Fibroblast of skin of right quadriceps (primary cell): ENCODE measurements at places on chromosomes 13 and 19.

GRCh38 chr19:9839415-9839814 lies 4.3 kb downstream of the PIN1 start:
- no peak for DNase-seq

DNA sequence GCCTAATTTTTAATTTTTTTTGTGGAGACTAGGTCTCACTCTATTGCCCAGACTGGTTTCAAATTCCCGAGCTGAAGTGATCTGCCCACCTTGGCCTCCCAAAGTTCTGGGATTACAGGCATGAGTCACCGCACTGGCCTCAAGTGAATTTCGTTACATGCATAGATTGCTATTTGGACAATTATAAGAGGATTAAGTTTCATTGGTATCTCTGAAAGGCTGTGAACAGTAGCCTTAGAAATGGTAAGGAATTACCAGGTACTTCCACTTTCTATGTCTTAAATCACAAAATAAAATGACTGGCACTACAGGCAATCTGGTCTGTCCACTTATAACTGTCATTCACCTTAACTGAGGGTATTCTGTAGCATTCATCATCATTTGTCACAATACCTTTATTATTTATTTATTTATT lies 2.9 kb upstream of the CCDC9 start:
- DNase-seq, result peak; percentile 94

DNA sequence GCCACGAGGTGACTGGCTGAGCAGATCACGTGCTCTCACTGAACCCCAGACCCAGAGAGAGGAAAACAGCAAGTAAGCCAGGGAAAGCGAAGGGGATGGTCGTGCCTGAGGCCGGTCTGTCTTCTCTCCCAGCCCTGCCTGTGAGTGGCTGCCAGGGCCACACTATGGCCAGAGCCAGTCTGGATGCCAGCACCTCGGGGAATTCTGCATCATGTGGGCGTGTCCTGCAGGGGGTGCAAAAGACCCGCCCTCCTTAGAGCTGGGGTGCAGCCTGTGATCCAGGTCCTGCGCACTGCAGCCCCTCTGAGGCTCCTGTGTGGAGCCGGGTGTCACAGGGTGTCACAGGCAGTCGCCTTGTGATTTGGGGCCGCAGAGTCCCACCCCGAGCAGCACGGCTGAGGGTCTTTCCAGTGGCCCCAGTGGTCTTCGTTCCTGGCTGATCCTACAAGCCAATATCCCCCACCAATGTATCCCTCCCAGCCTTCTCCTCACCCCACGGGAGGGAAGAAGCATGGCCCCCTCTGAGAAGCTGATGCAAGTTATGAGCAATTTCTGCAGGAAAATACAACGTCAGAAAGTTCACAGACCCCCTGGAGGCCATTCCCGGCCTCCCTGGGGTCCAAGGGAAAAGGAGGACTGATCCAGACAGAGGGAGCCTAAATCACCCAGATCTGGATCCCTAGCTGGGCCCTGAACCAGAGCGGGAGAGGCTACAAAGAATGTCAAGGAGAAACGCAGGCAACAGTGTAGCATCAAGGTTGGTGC lies 7.7 kb downstream of the PPP1R12C start:
- DNase-seq, result no peak

- no peak for DNase-seq
Observed at GRCh38 chr13:110062077-110062776, 244.7 kb downstream of the COL4A1 start.

GRCh38 chr13:97438856-97439595 lies 5.1 kb downstream of the RAP2A start:
- DNase-seq, result peak; percentile 25

GRCh38 chr19:5492635-5493409 lies 37.6 kb downstream of the ZNRF4 start:
- DNase-seq, result no peak

- no peak for DNase-seq
Observed at GRCh38 chr13:33034882-33035520, 18.8 kb downstream of the KL start.
